ENCODE measurements at places on chromosomes 3 and 15.

GRCh38 chr3:4660936-4661335 is 167.8 kb downstream of the ITPR1 start:
- no peak for DNase-seq

DNA sequence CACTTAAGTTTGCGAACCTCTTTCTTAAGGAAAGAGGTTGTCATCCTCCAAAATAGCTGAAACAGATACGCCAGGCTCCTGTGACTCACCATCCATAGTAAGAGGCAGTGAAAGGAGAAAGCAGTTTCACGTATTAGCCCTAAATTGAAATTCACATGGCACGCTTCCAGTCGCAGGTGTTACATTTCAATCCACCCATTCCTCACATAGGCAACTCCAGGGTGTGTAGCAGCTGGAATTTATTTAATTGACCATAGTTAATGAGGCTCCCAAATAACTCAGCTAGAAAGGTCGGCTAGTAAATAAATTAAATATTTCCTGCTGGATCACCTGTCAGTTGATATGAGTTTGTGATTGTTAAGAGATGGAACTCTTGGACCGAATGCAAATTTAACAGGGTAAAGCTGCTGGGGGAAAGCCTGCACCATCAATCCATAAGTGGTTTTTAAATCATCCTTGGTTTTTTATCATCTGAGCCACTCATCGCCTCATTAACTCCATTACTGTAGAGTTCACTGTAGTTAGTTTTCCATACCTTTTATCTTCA is 19.6 kb downstream of the NSUN3 start:
- no peak for DNase-seq

DNA sequence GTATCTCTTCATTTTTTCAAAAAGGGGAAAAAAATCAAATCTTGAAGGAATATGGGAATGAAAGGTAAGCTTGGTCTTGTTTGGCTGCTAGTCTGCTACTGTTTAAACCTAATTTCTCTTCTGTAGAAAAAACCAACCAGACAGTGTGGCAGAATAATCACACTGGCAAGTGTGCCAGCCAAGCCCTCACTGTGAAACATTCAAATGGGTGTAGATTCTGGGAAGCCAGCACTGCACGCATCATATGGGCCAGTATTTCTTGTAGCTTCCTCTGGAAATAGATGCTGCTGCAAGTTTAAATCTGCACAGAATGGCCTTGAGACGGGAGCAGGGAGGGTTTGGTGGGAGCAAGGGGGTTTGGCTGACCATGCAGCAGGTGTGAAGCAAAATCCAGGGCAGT is 62.1 kb downstream of the POMGNT2 start:
- no peak for DNase-seq

GRCh38 chr3:46695177-46695961 is 1.9 kb upstream of the ALS2CL start:
- DNase-seq = peak; percentile 36

DNA sequence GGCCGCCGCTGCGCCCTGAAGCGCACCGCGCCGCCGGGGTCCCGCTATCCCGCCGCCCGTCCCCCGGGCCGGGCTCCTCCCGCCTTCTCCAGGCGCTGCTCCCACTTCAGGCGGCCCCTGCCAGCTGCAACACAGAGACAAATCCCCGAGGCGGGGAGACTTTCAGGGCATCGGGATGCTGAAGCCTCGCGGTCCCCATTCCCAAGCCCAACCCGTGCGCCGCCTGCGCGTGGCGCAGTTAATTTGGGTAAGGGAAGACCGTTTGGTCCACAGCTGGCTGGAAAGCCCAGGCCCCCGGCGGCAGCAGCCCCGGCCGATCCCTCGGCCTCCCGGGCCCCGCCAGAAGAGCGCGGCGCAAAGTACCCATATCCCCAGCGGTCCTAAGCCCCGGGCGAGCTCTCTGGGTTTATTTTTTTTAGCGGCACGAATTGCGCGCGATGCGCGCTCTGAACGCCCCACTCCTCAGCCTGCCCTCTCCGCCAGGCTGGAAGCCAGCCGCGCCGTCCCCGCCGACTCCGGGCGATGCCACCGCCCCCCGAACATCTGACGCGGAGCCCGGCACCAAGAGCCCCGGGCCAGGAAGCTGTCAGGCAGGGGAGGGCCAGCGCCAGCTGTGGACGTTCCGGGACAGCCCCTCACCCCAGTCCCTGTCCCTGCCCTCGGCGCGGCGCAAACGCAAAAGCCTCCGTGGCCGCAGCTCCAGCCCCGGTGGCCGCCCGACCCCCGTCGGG is 517 bp downstream of the FBN1 start:
- DNase-seq = peak; percentile 31

- DNase-seq = no peak
Observed at GRCh38 chr15:74531144-74531811, 9.7 kb upstream of the ARID3B start.

- DNase-seq = no peak
Observed at GRCh38 chr3:37582086-37582485, 279.6 kb upstream of the CTDSPL start.

GRCh38 chr3:169939320-169939719 is 27.3 kb upstream of the SEC62 start:
- DNase-seq = no peak

DNA sequence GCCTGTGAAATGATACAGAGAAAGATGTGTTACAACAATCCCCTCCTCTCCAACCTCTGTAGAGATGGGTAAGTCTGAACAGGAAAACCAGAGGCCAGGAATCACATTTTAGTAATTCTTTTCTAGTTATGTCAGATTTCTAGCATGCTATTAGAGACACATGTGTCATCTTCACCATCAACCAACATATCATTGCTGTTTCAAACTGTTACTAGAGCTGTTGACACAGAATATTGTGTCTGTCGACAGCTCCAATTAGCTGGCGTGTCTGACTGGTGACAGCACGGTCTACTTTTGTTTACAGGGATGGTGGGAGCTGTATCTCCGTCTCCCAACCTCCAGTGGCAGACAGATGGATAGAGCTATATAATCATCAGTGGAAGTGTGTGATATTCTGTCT is 393.2 kb downstream of the SOX2 start:
- no peak for DNase-seq

DNA sequence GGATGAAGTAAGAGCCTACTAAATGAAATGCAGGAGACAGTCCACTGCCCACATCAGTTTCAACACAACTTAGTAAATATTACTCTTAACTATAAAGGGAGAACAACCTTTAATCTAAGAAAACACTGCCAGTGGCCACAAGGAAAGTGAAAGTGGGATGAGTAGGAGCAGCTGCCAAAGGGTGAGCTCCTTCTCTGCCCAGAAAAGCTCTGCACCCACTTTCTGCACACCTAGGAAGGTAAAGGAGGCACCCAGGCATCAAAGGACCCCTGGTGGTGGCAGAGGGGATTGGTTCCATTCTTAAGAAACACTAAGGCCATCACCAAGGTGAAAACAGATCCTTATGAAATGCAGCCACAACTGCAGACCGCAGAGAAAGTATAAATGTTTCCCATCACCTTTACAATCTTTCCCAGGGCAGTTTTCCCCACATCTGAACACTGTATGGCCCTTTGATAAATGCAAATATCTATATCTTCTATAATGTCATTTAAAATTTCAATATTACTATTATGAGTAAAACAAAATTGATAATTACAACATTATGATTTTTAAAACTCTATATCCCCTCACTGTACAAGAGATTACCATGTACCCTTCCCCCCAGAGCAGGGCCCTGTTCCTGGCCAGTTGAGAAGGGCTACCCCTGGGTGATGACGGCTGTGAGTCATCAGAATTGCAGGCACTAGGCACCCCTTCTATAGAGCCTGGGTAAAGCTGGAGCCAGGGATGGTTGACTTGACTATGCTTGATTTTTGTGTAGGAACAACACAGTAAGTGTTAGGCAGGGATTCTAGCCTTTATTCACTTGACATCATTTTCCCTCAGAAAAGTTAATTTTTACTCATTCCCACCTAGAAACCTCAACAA is 92.0 kb downstream of the SNRK start:
- peak; percentile 77 for DNase-seq

DNA sequence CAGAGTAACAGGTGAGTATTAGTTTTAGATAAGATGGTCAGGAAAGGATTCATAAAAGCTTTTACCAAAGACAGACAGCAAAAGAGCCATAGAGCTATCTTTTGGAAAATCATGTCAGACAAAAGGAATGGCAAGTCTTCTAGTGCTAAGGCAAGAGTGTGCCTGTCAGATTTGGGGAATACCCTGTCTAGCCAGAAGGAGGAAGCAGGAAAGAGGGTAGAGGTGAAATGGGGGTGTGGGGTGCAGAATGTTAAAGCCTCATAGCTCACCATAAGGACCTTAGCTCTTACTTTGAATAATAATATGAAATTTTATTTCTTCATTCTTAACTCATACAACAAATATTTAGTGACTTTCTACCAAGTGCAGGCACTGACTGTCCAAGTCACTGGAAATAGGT is 512.1 kb upstream of the ROBO2 start:
- no peak for DNase-seq

DNA sequence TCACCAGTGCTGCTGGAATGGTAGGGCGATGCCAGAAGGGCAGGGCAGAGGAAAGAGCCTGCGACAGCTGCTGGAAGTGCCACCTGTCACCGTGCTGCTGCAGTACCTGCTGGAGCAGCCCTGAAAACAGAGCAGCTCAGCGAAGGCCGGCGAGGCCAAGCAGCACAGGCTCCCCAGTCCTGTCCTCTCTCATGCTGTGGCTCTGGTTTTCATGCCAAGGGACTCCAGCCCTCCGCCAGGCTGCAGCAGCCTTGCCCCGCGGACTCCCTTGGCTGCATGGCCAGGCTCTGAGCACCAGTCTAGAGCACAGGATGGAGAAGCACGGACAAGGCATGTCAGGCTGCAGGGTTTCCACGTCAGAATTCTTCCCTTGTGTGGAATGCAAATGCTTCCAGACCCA is 43.9 kb downstream of the ADCY5 start:
- DNase-seq = no peak

GRCh38 chr15:63605816-63606215 is 8.6 kb downstream of the FBXL22 start:
- no peak for DNase-seq

GRCh38 chr15:40048211-40048792 is 9.3 kb upstream of the SRP14 start:
- DNase-seq = no peak

DNA sequence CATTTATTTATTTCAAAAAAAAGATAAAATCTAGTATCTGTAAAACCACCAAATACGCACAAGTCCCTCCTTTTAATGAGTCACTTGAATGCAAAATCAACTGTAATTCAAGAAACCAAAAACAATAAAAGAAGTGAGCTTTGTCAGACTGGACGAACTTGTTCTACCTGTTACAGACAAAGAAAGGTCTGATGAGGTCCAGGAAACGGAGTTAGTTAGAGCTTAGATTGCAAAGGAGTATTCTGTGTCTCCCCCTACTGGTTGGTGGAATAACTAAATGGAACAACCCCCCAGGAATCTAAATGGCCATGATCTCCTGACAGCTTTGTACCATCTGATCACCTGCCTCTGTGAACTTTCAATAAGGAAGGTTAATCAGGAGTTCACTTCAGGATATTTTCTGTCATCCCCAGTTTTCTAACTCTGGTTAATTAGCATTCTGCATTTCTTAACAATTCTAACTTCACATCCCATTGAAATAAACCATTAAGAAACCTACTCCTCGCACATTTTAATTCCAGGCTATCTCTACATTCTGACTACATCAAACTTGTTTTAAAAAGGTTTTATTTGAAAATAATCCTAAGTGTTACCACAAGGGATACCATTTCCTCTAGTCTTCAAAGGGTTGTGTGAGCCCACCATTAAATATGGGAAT is 333.0 kb upstream of the SATB1 start:
- peak; percentile 12 for DNase-seq

DNA sequence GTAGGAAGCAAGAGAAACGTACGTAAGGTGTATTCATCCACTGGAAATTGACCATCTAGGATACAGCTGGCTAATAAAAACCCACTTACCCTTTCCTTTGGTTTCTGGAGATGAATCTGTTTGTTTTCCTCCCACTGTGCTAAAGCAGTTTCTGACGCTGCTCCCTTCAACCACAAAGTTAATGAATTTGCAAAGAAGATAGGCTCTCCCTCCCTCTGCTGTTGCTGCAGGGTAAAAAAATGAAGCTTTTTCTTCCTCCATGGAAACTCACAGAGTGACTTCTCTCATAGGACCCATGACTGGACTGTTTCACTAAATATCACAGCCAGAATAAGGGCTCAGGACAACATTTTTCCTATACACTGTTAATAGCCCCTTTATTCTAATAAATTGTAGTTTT is 172.1 kb upstream of the LRRN1 start:
- no peak for DNase-seq

DNA sequence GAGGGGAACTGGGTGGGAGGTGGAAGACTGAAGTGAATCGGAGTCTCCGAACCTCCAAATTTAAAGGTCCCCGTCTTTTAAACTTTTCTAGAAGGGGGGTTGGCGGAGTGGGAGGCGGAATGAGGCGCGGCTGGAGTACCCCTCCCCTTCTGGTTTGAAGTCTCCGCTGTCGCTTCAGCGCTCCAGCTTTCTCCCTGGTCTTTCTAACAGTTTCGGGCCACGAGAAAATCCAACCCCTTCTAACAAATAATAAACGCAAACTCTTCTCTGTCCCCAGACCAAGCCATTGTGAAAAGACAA is 2.5 kb upstream of the MECOM start:
- no peak for DNase-seq

GRCh38 chr3:10968401-10968800 is 24.1 kb upstream of the SLC6A1 start:
- DNase-seq = no peak

- DNase-seq = no peak
Observed at GRCh38 chr15:99410477-99410876, 155.3 kb upstream of the MEF2A start.

- no peak for DNase-seq
Observed at GRCh38 chr3:72427624-72428023, 420.6 kb downstream of the SHQ1 start.

DNA sequence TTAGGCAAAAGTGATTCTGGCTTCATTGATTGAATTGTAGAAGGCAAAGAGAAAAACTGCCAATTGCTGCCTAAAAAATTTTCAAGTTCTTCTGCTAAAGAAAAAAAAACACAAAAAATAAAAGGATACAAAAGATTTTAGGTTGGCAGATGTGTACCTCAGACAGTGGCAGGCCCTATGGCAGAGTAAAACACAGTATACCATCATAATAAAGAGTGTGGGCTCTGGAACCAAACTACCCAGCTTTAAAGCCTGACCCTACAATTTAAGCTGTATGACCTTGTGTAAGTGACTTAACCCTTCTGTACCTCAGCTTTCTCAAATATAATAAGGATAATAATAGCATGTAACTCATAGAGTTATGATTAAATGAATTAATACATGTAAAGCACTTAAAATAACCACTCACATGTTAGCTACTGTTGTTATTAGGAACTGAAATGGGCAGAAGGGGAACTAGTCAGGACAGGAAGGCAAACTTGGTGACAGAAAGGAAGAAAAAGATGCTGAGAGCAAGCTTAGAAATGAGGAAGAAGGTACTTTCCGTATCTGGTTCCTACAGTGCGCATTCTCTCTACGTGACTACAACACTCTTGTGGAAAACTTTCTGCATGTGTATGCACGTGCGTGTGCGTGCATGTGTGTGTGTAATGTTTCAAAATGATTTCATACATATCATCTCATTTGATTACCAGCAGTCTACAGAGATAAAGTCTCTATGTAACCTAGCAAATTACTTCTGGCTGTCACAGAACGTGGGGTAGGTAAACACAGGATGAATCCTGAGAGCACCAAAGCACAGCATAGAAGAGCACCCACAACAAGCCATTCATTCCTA is 13.6 kb upstream of the GATM start:
- no peak for DNase-seq
